ENCODE measurements at places on chromosomes 6 and 20. TPM values are rescaled to one million over a fixed set of nuclear protein-coding genes. Genes with fewer than 3 reads are reported as not detected.

DNA sequence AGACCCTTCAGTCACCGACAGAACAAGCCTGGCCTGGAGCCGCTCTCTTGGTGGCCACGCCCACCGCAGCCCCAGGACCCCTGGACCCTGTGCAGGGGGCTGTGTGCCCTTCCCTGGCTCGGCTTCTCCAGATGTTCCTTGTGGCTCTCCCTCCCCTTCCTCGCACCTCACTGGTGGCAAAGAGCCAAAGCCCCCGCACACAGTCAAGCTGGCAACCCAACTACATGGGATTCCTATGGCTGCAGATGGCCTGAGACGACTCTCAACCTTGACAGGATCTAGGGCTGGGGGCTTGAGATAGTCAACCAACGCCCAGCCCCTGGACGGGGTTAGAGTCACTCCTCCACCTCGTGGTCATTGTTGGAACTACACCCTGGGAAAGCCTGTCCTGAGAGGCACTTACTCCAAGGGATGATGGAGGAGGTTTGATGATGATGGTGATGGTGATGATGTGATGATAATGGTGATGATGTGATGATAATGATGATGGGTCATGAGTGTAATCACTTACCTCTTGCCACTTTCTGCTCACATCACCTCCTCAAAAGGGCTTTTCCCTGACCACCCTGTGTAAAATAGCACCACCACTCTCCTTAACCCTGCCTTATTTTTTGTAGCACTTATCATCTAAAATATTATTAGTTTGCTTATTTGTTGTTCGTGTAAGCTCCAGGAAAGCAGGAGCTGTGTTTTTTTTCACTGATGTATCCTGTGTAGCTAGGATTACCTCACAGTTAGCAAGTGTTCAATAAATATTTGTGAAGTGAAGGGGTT lies 278.4 kb downstream of the LRFN2 start:
- peak; percentile 37 for DNase-seq

DNA sequence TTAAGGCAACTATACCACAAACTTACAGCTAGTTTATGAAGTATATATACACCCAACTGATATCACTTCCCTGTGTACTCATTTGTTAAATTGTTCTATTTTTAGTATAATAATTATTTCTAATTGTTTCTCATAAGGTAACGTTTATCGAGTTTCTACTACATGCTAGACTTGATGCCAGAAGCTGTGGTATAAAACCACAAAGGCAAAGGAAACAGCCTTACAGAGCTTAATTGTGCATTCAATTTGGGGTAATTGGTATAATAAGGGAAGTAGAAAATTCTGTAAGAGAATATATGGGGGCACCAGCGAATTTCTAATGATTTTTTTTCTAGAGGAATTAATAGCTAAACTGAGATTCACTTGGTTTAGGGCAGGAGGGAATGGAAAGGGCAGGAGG lies 183.9 kb downstream of the GRM1 start:
- DNase-seq, result no peak

The PLCB4 gene
- total RNA-seq, result 264 TPM

The WFDC5 gene
- not detected for total RNA-seq

The CBLN4 gene
- total RNA-seq, result not detected

- DNase-seq, result no peak
Observed at GRCh38 chr6:136405420-136406029, 115.9 kb upstream of the BCLAF1 start.

DNA sequence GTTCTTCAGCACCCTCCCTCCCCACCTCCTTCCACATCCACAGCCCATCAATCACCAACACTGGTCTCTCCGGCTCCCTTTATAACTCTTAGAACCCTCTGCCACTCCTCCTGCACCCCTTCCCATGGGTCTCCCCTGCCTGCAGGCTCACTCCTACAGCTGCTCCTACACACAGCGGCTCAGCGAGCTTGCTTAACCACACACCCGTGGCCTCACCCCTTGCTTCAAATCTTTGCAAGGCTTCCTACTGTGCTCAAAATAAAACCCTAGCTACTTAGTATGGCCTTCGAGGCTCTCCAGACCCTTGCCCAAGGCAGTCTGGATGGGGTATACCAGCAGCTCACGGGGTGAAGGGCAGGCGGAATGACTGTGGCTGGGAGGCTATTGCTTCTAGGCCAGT lies 63.7 kb downstream of the JPH2 start:
- no peak for DNase-seq

DNA sequence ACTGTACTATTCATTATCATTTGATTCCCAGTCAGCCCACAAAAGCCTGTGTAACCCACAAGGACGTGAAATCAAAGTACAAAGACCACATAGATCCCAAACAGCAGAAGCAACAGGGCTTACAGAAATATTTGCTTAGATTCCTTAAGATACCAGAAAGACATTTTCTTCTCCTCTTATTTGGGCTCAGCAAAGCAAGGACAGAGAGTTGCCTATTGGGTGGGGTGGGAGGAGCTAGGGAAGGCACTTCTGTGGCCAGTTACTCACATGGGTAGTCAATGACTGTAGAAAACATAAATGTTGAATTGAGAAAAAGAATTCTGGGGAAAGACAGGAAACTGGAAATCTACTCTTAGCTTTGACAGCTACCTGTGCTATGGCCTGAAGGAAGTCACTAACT lies 19.8 kb downstream of the PDE7B start:
- DNase-seq, result no peak

- DNase-seq, result no peak
Observed at GRCh38 chr6:18785810-18786490, 398.8 kb downstream of the RNF144B start.

The HLA-DQB1 gene
- not detected for total RNA-seq

GRCh38 chr6:83708970-83709747 lies at the start of gene SNAP91:
Gene SNAP91, minus strand, starts transcription at chr6:83709101. Its CDS starts 1,174 bp downstream, at chr6:83707927.
- DNase-seq, result no peak

The JAG1 gene
- total RNA-seq, result 91.7 TPM

The IP6K3 gene
- 6.1 TPM for total RNA-seq

GRCh38 chr6:170313716-170314295 lies 7.2 kb downstream of the FAM120B start:
- DNase-seq, result no peak

GRCh38 chr20:59802018-59802417 lies 131.4 kb downstream of the SYCP2 start:
- no peak for DNase-seq

- DNase-seq, result peak; percentile 12
Observed at GRCh38 chr20:18995455-18995854, 181.9 kb downstream of the SCP2D1 start.

- no peak for DNase-seq
Observed at GRCh38 chr20:11378252-11378651, 539.4 kb upstream of the BTBD3 start.

GRCh38 chr6:22062807-22063408 lies 233.9 kb downstream of the PRL start:
- DNase-seq, result no peak

- DNase-seq, result no peak
Observed at GRCh38 chr6:35076997-35077712, 64.0 kb downstream of the TCP11 start.

The DLK2 gene
- not detected for total RNA-seq

DNA sequence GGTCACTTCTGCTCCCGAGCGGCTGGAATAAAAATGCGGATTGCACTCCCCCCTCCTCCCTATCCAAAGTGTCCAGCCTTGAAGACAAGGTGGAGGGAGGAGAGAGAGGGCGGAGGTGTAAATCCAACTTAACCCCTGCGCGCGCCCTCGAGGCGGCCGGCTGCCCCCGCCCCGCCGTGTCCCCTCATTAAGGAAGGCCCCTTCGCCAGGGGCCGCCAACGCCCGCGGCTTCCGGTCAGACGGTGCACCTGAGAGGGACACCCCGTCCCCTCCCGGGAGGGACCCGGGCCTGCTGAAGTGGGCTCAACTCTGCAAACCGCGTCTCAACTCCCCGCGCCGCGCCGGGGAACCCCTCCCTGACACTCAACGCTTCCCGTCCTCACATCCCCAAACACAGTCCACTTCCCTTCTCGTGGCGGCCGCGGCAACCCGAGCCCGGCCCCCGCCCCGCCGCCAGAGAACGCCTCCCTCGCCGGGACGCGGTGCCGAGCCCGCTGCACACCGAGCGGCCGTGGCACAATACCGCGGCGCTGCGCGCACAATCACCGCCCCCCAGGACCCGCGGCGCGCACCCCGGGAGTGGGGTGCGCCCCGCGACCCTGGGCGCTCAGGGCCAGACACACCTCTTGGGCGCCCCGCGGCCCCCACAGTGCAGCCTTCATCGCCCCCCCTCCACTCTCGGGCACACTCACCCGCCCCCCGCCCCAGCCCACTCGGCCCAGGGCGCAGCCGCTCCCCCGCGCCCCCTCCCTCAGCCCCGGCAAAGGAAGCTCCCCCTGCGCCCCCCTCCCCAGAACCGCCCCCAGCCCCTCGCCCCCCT lies 102.5 kb downstream of the NOL4L start:
- DNase-seq, result no peak

The PREX1 gene
- 12.6 TPM for total RNA-seq

DNA sequence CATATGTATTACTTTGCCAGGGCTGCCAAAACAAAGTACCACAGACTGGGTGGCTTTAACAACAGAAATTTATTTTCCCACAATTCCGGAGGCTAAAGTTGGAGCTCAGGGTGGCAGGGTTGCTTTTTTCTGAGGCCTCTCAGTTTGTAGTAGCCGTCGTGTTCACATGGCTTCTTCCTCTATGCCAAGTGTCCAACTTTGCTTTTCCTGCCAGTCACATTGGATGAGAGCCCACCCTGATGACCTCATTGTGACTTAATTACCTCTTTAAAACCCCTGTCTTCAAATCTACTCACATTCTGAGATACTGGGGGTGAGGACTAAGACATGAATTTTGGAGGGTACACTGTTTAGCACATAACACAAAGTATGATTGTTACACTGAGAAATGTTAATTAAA lies 9.9 kb upstream of the ECT2L start:
- DNase-seq, result no peak

GRCh38 chr6:140485740-140486449 lies 1111.4 kb upstream of the CITED2 start:
- DNase-seq, result peak; percentile 56

DNA sequence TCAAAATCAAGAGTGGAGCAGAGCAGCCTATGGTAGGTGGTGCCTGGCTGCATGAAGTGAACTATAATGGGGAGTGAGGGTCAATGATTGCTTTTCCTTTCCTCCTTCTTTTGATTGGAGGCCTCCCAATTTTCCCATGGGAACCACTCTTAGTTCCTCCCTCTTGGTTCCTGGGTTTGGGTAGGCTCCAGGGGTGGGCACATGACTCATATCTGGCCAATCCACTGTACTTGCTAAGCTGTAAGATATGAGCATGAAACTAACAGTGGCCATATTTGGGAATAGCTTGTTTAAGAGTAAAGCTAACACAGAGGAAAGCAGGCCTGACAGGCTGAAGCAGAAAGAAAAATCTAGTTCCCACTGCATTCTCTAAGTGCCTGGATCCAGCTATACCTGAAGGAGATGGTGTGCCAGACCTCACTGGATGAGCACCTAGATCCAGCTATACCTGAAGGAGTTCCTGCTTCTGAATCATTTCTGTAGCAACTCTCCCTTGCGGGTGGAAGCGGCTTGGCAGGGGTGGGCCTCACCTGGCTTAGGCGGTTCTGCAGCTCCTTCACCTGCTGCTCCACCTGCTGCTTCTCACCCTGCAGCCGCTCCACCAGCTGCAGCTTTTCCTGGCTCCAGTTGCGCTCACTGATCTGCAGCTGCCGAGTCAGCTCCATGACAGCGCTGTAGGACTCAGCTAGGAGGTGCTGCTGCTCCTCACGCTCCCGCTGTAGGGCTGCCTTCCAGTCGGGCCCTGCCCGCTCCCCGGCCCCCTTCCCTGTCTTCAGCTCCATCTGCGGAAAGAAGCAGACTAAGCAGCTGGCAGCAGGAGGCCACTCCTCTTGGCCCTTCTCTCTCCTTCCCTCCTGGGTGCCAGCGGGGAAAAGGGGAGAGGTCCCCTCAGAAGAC lies 29.0 kb upstream of the DSN1 start:
- DNase-seq, result no peak

GRCh38 chr20:37352608-37352980 lies 6.7 kb downstream of the SRC start:
- DNase-seq, result no peak

GRCh38 chr6:164322533-164322932 lies 908.0 kb downstream of the QKI start:
- no peak for DNase-seq
